ENCODE measurements at places on chromosomes 5 and 9.

DNA sequence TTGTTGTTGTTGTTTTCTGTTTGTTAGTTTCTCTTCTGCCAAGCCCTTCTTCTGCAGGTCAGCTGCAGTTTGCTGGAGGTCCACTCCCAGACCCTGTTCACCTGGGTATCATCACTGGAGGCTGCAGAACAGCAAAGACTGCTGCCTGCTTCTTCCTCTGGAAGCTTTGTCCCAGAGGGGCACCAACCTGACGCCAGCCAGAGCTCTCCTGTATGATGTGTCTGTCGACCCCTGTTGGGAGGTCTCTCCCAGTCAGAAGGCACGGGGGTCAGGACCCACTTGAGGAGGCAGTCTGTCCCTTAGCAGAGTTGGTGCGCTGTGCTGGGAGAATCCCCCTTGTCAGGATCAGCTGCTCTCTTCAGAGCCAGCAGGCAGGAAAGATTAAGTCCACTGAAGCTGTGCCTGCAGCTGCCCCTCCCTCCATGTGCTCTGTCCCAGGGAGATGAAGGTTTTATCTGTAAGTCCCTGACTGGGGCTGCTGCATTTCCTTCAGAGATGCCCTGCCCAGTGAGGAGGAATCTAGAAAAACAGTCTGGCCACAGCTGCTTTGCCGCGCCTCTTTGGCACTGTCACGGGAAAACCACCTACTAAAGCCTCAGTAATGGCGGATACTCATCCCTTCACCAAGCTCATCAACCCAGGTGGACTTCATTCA lies 299.2 kb downstream of the EDIL3 start:
- DNase-seq = no peak

GRCh38 chr9:91720313-91720712 lies 229.7 kb downstream of the ROR2 start:
- no peak for DNase-seq

DNA sequence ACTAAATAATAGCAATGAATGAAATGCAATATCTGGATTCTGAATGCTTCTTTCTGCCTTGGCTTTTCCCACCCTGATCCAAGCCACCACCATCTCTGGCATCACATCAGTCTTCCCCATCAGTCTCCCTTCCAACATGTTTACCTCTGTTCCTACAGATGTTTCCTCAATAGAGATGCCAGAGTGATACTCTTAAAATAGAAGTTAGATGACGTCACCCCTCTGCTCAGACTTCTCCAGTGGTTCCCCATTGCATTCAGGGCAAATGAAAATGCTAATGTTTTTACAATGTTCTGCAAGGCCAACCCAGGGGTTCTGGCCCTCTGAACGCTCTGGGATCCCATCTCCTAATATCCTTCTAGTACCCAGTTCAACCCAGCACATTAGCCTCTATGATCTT lies 305.8 kb downstream of the TRIM32 start:
- peak; percentile 11 for DNase-seq

- no peak for DNase-seq
Observed at GRCh38 chr9:2210201-2210600, 195.1 kb downstream of the SMARCA2 start.

DNA sequence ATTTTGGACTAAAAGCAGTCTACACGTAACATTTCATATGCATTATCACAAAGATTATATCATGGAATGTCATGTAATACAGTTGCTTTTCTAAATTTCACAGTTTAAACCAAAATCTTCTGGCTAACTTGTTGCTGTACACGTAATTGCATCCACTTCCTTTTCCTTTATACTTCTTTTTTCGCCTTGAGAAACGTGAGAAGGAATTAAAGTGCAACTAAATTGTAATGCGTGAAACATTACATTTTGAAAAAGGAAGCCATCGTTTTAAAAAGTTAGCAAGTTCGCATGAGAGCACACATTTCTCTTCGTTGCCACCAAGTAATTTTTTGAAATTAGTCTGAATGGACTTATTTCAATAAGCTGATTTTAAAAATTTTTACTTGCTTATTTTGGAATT lies 80.0 kb downstream of the MEGF10 start:
- no peak for DNase-seq

DNA sequence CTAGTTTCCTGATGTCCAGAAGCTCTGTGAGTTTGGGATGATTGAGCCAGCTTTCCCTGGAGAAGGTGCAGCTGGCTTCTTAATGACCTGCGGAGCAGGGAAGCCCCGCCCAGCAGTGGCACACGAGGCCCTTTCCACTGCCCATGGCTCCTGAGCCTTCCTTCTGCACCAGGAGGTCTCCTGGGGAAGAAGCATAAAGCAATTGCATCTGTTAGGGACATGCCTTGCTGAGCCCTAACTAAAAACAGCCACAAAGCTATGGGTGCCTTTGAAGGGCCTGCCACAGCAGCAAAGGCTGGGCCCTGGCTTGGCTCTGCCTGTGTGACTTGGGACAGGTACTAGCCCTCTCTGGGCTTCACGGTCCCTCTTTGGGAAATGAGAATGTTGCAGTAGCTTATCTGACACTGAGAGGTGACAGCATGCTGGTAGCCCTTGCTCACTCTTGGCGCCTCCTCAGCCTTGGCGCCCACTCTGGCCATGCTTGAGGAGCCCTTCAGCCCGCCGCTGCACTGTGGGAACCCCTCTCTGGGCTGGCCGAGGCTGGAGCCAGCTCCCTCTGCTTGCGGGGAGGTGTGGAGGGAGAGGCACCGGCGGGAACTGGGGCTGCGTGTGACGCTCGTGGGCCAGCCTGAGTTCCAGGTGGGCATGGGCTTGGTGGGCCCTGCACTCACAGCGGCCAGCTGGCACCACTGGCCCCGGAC lies 218.4 kb downstream of the FSTL4 start:
- DNase-seq = no peak

- DNase-seq = peak; percentile 97
Observed at GRCh38 chr5:181221792-181222629, 1.1 kb upstream of the TRIM41 start.

DNA sequence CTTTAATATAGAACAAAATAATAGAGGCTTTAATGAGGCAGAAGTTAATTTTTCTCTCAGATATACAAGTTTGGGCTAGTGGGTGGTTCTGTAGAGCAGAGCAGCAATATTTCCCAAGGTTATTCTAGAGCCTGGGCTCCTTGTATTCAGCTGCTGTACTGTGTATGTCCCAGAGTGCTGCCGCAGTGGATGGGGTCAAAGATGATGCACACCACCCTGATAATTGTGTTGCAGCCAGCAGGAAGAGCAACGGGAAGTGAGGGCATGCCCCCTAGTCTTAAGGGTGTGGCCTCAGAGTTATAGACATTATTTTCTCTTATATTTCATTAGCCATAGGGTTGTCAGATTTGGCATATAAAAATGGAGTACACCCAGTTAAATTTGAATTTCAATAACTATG lies 23.9 kb upstream of the KIF4B start:
- no peak for DNase-seq

DNA sequence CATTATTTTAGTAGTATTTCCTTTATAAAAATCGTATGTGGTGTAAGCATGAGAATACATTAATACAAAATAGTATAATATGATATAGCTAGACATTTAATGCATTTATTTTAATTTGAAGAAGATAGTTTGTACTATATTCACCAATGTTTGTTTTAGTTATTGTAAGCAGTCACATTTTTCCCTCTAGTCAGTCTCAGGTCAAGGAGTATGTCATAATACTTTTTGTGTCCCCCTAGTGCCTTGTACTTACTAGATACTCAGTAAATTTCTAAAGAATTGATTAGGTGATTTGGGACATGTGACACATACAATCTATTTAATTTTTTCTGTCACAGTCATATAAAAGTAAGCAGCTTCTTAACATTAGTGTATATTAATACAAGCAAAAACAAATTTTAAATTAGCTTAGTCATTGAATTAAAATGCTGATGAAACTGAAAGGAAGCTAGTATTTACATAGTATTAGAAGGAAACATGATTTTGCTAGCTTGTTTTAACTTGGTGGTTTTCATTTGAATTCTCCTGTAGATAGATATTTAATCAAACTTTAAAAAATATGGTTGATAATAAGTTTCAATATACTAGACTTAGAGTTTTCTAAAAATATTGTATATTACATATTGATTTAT lies 242.2 kb downstream of the FER start:
- DNase-seq = no peak

DNA sequence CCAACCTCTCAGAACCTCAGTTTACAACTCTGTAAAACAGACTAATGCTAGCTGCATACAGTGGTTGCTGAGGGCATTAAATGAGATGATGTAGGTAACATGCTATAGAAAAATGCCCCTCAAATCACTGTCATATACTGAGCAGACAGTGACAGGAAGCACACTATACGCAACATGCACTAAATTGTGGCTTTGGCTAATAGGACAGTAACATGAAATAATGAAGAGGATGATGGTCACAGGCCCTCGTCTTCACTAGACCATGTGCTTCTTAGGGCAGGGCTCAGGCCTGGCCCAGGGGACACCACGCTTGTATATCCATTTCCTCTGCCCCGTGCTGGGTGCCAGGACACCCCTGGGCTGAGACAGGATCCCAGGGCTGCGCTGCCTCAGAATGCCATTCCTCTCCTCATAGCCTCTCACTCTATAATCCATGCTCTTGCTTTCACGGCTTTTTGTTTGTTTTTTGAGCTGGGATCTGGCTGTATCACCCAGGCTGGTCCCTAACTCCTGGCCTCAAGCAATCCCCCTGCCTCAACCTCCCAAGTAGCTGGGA lies 18.9 kb downstream of the CSF1R start:
- DNase-seq = no peak

- no peak for DNase-seq
Observed at GRCh38 chr5:171272996-171273970, 35.8 kb upstream of the TLX3 start.

- no peak for DNase-seq
Observed at GRCh38 chr5:73174100-73174815, 1.3 kb downstream of the TMEM174 start.

GRCh38 chr5:29642601-29643000 lies 1550.9 kb upstream of the CDH6 start:
- no peak for DNase-seq

- no peak for DNase-seq
Observed at GRCh38 chr5:6747103-6747502, 33.9 kb downstream of the TENT4A start.

- no peak for DNase-seq
Observed at GRCh38 chr5:39021413-39021812, 52.8 kb downstream of the RICTOR start.

DNA sequence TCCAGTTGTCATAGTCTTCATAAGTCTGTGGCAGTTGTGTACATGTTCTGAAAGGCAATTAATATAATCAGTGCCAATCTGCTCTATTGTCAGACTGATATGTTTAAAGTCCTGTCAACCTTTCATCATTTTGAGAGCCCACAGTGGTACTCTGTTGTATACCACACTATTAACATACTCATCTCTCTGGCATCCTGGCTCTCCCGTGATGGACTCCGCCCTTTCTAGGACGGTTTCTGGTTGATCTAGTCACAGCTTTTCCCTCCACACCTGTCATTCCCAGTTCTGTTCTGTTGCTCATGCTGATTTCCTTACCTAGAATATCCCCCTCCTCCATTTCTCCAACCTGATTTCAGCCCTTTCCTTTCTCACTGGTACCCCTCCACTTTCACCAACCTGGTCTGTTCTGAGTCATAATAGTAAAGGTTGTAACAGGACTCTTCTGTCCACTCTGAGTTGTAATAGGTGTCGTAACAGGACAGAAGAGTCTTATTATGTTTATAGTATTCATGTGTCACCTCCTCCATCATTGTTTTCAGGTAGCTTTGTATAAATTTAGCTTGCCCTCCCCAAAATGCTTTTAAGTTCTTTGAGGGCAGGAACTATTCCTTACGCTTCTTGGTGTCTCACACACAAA lies 4.1 kb downstream of the PTCD2 start:
- DNase-seq = no peak

GRCh38 chr5:115033861-115034260 lies 135.8 kb downstream of the TRIM36 start:
- peak; percentile 5 for DNase-seq

GRCh38 chr9:109969011-109969410 lies 189.0 kb downstream of the PALM2AKAP2 start:
- DNase-seq = no peak

- DNase-seq = no peak
Observed at GRCh38 chr5:151156507-151157420, 815 bp downstream of the ANXA6 start.

DNA sequence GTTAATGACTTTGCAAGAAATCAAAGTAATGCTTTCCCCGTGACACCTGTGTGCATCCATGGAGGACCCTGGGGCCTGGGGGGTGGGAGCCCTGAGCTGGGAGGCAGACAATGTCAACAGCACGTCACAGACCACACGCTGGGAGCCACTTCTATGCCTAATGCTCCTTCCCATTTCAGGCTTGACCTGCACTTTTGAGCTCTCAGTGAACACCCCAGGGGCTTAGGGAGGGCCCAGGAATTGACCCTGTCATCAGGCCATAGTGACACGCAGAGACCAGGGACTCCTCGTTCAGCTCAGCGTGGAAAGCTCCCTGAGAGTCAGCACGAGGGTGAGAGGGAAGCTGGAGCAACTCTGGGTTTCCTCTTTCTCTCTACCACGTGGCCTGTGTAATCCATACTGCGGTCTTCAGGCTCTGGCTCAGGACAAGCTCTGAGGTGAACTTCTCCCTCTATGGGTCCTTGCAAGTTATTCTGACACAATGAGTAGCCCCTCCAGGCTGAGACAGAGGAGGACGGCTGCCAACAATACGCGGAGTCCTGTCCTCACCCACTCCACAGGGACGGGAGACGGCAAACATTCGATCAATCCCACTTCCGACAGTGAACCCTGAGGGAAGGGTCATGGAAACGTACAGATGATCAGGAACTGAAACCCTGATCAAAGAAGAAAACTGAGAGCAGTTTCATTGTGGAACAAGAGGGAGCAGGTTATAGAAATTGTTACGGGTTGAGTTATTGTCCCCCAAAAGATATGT lies 130.8 kb upstream of the IRX4 start:
- no peak for DNase-seq

DNA sequence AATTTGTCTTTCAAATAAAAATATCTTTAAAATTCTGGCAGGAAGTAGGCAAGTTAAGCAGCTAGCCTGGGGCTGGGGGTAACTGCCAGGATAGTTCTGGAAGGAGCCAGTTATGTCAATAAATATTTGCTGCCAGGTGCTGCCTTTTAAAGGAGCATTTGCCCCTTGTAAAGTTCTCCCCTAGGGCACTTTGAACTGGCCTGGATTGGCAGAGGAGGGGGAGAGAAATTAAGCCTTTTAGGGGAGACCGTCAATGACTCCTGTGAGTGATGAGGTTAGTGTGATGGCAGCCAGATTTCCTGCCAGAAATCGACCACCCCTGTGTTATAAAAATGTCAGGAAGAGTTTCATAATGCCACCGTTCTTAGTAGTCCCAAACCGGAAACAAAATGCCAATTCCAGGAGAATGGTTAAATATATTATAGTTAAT lies 89.8 kb upstream of the ELL2 start:
- no peak for DNase-seq

- DNase-seq = no peak
Observed at GRCh38 chr9:127588740-127589506, 23.2 kb upstream of the STXBP1 start.

- no peak for DNase-seq
Observed at GRCh38 chr5:17828681-17829080, 194.4 kb downstream of the TAF11L14 start.

- no peak for DNase-seq
Observed at GRCh38 chr5:149492781-149493180, 58.5 kb downstream of the CSNK1A1 start.

- no peak for DNase-seq
Observed at GRCh38 chr5:157491471-157491995, 31.5 kb downstream of the NIPAL4 start.

Data from inflammatory macrophage treated with lipopolysaccharide for 1 hour (primary cell).